ENCODE measurements at places on chromosomes 2 and 18.

- DNase-seq: no peak
Observed at GRCh38 chr2:128585706-128586105, 267.0 kb upstream of the HS6ST1 start.

DNA sequence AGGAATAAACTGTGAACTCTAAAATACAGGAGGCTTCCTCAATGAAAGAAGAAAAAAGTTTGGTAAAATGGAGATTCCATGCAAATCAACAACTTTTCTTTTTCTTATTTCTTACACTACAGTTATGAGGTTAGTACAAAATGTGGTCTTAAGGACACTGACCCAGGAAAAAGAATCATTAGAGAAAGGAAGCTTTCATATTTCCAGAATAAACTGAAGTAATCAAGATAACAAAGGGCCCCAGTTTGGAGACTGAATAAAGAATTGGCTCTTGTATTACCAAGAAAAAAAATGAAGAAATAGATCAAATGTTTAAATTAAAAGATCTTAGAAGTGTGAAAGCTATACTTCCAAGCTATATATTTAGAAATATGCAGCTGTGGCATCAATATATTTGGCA is 72.3 kb downstream of the SLC66A3 start:
- no peak for DNase-seq

GRCh38 chr2:6352906-6353515 is 512.7 kb downstream of the CMPK2 start:
- peak; percentile 43 for DNase-seq

- no peak for DNase-seq
Observed at GRCh38 chr2:240168546-240169361, 28.3 kb upstream of the OTOS start.

DNA sequence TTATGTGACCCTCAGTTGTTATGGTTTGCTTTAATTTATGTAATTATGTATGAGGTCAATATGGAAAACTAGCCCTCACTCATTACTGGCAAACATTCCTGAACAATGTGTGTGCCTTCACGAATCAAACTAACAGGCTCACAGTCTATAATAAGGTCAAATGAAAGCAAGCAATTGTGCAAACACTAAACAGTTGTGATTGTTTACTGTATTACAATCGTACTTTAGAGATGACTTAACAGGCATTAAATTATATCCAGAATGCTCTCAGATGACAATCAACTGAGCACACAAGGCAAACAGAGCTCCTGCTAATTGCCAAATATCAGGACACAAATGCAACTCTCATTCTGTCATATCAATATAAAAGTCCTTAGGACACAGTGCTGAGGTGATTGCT is 29.5 kb downstream of the COL5A2 start:
- DNase-seq: peak; percentile 9

- no peak for DNase-seq
Observed at GRCh38 chr2:130743278-130743677, 12.1 kb upstream of the AMER3 start.

DNA sequence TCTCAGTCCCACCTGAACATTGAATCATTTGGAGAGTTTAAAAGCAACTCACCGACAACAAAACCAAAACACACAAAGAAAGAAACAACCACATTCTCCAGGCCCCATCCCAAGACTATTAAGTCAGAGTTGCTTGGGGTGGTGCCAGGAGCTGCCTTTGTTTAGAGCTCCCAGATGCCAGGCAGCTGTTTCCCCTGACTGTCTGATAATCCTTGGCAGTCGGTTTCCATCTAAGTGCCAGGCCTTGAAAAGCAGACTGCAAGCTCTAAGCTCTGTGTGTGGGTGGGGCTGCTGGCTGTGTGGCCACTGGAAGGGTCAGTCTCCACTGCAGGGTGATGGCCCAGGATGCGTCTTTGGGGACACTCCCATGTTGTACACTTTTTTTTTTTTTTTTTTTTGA is 255.3 kb upstream of the AGAP1 start:
- DNase-seq: no peak

GRCh38 chr2:142572346-142573132 is 304.9 kb upstream of the KYNU start:
- no peak for DNase-seq

DNA sequence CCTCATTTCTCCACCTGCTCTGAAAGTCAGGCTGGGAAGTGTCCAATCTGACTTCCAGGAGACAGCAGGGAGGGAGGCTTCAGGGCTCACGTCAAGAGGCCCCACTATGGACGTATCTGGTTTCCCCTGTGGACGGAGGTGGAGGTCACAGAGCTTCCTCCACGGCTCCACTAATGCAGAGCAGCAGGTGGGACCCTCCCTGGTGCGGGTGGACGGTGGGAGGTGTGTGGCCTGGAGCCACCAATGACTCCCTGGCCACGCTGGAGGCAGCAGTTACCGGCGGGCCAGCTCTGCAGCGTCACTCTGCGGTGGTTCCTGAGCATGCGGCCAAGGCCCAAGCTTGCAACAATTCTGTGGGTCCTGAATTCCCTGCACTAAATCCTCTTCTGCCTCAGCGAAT is 9.0 kb downstream of the CRACDL start:
- no peak for DNase-seq

GRCh38 chr2:201070948-201071478 is 458 bp downstream of the HYCC2 start:
- peak; percentile 19 for DNase-seq

All from HAP-1 (cell line).